Right lung (tissue), 10 donors: ENCODE measurements at places on chromosomes 1 and 21. TPM values are rescaled to one million over a fixed set of nuclear protein-coding genes. Genes with fewer than 3 reads are reported as not detected.

MOB3C gene
- 17.5 TPM for polyA plus RNA-seq

C8A gene
- not detected for polyA plus RNA-seq

TRNP1 gene
- 2.9 TPM for polyA plus RNA-seq

RBP7 gene
- polyA plus RNA-seq = 1.7 TPM

MMEL1 gene
- 3.7 TPM for polyA plus RNA-seq

PCNX2 gene
- polyA plus RNA-seq = 9.1 TPM

BTBD8 gene
- polyA plus RNA-seq = 11.0 TPM

FAM131C gene
- polyA plus RNA-seq = 0.27 TPM

TMOD4 gene
- polyA plus RNA-seq = 1.2 TPM

VANGL1 gene
- polyA plus RNA-seq = 13.7 TPM

PPM1J gene
- polyA plus RNA-seq = 0.55 TPM

SMIM1 gene
- polyA plus RNA-seq = 4.6 TPM

CALML6 gene
- 12.5 TPM for polyA plus RNA-seq

TESK2 gene
- polyA plus RNA-seq = 8.6 TPM

OLFML2B gene
- polyA plus RNA-seq = 16.3 TPM

RRP15 gene
- 19.7 TPM for polyA plus RNA-seq

MPL gene
- 0.91 TPM for polyA plus RNA-seq

LHX8 gene
- not detected for polyA plus RNA-seq

ZNF593OS gene
- polyA plus RNA-seq = 2.0 TPM

CLCA1 gene
- not detected for polyA plus RNA-seq

CD34 gene
- 126 TPM for polyA plus RNA-seq

SPOCD1 gene
- polyA plus RNA-seq = 1.1 TPM

ADGRL4 gene
- 12.4 TPM for polyA plus RNA-seq

CLIC6 gene
- polyA plus RNA-seq = 44.8 TPM

S100B gene
- polyA plus RNA-seq = 3.8 TPM

TP73 gene
- polyA plus RNA-seq = 1.5 TPM

FCAMR gene
- polyA plus RNA-seq = not detected

SLC50A1 gene
- 41.6 TPM for polyA plus RNA-seq

LDLRAD2 gene
- polyA plus RNA-seq = 4.2 TPM

PYCR2 gene
- polyA plus RNA-seq = 63.7 TPM

ATP1A4 gene
- polyA plus RNA-seq = 0.23 TPM

ELAPOR1 gene
- polyA plus RNA-seq = 10.5 TPM

TMEM222 gene
- polyA plus RNA-seq = 44.2 TPM

LRRN2 gene
- polyA plus RNA-seq = 1.9 TPM

KLHL20 gene
- polyA plus RNA-seq = 31.7 TPM

TCP10L gene
- polyA plus RNA-seq = 0.96 TPM

TM2D1 gene
- polyA plus RNA-seq = 85.2 TPM

PTGS2 gene
- 3.5 TPM for polyA plus RNA-seq

GJB5 gene
- polyA plus RNA-seq = 0.17 TPM

CFAP107 gene
- 1.5 TPM for polyA plus RNA-seq
